Kidney tubule cell (primary cell): ENCODE measurements at places on chromosomes 7 and 10.

GRCh38 chr10:33025039-33025438, 67.0 kb upstream of the ITGB1 start:
- DNase-seq = no peak

DNA sequence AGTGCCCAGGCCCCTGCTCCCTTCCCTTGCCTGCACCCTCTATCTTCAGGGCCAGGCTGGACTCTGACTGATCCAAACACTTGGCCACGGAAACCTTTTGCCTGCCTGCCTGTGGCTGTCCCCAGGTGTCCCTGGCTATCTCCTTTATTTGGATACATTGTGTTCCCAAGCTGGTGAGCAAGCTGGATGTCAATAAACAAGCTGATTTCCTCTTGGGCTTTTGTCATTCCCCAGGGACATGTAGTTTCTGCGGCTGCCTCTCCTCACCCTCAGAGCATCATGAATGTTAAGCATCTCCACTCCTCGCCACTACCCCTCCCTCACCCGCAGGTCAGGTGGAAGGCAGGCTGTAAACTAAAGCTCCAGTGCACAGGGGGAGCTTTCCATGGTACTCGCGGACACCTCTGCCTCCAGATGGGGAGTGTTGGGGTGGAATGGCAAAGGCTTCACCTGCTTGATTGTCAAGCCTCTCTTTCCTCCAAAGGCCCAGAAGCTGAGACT, 6.9 kb downstream of the GHRHR start:
- DNase-seq = peak; percentile 7

- DNase-seq = peak; percentile 22
Observed at GRCh38 chr10:107728807-107729206, 564.3 kb upstream of the SORCS1 start.

- no peak for DNase-seq
Observed at GRCh38 chr10:125591886-125592285, 91.1 kb downstream of the TEX36 start.

DNA sequence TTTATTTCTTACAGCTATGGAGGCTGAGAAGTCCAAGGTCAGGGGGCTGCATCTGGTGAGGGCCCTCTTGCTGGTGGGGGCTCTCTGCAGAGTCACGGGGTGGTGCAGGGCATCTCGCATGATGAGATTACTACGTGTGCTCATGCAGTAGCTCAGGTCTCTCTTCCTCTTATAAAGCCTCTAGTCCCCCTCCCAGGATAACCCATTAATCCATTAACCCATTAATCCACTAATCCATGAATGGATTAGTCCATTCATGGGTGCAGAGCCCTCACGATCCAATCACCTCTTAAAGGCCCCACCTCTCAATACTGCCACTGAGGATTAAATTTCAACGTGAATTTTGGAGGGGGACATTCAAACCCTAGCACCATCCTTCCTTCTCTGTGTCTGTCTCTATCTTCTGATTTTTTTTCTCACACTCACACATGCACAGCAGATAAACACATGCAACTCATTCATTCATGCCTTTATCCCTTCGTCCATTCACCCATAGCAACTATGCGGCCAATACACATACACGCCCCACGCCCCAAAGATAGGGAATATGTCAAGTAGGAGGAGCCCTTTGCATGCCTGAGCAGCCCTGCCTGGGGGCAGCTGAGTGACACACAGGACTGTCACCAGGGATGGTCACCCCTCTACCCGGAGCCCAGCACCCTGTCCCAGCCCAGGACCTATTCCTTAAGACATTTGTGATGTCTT, 86.5 kb downstream of the C10orf105 start:
- DNase-seq = no peak

- peak; percentile 42 for DNase-seq
Observed at GRCh38 chr7:108001764-108002725, 916 bp downstream of the LAMB1 start.

DNA sequence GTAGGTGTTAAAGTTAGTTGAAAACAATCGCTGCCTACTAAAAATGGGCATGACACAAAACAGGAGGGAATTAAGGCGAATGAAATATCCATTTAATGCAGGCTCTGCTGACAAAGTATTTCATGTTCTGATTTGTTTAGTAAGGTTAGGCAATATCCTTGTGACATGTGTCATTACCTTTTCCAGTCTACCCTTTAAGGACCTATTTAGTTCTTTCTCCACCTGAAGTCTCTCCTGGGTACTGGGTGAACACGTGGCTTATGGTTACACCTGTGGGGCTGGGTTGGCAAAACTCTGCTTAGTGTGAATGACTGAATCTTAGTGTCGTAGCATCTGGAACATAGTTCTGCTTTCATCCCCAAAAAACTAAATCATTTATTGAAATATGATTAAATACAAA, 313.5 kb downstream of the CCDC3 start:
- no peak for DNase-seq
